ENCODE measurements at places on chromosomes 12 and 14.

DNA sequence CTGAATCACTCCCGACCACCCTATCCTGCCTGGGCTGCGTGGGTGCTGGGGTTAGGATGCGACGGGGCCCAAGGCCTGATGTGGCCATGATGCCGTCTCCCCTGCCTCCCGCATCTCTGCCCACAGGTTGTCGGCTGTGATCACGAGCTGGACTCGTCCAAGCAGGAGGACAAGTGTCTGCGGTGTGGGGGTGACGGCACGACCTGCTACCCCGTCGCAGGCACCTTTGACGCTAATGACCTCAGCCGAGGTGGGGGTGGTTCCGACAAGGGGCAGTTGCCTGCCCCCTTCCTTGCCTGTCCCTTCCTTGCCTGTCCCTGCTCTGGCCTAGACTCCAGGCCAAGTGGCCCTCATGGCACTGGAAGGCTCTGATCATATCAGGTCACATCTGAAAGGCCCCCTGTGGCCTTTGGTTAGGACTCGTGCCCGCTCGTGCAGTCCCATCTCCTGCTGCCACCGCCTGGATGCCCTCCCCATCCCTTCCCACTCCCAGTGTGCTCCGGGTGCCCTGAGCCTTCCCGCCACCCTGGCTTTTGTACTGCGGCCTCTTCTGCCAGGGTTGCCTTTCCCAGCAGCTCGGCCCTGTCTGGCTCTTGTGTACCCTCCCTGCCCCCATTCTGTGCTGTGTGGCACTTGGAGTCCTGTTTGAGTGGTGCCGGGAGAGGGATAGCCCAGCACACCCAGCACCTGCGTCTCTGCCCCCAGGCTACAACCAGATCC lies 13.6 kb downstream of the PAPLN start:
- no peak for DNase-seq

DNA sequence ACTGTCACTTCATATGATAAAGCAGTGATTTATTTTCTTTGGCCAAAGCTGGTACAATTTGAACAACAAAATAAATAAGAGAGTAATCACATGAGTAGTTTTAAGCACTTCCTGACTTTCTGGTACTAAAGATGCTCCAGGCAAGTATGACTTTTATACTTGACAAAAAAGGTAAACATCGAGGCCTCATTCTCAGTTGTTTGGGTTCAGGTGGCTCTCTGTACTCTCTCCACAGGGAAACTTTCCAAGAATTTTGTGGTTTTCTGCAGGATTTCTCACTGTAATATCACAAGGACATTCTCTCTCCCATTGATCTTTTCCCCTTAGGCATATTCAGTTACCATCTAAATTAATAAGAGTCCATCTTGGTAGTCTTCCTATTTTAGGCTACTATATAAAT lies 26.6 kb upstream of the KCNC2 start:
- DNase-seq: no peak

DNA sequence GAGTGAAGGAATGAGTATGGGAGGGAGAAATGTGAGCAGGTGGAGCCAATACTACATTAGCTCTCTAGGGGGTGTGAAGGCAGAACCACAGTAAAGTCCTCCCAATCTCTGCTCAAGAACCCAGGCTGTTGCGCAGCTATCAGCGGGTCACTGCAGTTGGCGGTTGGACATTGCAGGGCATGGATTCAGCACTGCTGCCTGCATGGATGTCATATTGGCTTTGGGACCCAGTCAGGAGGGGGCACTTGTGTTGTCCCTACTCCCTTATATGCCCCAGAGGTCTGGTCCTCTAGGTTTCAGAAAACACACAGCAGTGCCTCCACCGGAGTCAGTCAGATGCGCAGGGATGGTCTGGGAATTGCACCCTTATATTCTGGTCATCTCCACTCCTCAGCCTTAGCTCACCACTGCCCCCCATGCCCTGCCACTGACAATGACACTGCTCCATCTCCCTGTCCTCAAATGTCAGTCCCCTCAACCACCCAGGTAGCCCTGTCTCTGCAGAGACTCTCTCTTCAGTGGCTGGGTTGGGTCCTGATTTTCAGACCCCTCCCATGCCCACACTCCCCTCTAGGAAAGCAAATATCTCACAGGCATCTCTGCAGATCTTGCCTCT lies 9.6 kb downstream of the ZDHHC22 start:
- no peak for DNase-seq

DNA sequence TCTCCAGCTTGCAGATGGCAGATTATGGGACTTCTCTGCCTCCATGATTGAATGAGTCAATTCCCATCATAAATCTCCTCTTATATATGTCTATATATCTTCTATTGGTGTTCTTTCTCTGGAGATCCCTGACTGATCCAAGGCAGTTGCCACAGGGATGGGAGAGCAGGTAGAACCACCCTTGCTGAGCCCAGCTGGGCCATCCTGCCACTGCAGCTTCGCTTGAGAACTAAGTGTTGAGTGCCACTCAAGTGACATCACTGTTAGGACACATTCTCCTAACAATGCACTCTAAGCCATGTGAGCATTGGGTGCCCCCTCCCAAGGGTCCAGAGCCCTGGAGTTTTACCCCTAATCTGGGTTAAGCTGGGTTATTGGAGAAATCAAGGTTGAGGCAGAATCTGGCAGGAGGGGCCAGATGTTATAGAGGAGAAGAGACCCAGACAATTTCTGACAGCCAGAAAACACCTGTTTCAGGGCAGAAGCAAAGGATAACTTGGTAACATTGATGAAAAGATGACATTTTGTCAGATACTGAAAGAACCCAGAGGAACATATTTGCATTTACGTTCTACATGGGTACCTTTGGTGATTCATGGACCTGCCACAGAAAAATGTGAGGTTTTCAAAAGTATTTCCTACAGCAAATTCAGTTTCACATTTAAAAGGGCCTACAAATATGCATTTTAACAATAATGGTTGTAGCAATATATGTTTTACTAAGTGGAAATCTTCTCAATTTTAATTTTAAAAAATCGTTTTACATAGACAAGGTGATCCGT lies 57.2 kb upstream of the MAX start:
- no peak for DNase-seq

DNA sequence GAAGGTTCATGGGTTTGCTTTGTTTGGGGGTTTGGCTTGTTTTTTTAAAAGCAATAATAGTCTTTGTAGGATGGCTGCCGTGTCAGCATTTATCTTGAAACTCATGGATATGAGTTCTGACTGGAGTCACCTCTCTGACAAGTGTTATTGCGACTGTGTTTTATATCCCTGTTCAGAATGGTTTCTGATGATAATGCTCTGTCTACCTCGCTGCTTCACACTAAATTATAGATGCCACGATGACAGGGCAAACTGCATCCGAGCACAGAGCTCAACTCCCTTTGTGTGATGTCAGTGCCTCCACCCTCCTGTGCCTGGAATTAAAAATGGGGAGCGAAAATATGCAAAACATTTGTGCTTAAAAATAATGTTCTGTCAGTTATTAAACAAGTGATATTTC lies 250.8 kb downstream of the EGLN3 start:
- DNase-seq: no peak

- DNase-seq: no peak
These were observed 20.9 kb downstream of the PUS7L start for GRCh38 chr12:43737646-43738045.

DNA sequence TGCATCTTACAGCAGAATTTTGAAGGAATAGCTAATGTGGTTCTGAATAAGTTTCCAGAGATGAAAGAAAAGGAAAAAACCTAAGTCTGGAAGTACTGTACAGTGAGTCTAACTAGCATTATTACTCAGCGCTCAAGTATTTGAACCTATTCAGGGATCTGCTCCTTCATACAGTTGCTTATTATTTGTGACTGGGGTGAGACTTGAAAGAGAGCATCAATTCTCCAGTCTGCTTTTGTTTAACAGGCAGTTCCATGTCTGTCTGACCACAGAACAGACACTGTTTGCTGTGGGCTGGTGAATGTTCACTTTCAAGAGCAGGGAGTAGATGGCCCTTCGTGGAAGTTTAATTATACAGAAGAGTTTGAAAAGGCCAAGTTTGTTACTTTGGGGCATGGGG lies 9.3 kb downstream of the ETV6 start:
- DNase-seq: no peak

DNA sequence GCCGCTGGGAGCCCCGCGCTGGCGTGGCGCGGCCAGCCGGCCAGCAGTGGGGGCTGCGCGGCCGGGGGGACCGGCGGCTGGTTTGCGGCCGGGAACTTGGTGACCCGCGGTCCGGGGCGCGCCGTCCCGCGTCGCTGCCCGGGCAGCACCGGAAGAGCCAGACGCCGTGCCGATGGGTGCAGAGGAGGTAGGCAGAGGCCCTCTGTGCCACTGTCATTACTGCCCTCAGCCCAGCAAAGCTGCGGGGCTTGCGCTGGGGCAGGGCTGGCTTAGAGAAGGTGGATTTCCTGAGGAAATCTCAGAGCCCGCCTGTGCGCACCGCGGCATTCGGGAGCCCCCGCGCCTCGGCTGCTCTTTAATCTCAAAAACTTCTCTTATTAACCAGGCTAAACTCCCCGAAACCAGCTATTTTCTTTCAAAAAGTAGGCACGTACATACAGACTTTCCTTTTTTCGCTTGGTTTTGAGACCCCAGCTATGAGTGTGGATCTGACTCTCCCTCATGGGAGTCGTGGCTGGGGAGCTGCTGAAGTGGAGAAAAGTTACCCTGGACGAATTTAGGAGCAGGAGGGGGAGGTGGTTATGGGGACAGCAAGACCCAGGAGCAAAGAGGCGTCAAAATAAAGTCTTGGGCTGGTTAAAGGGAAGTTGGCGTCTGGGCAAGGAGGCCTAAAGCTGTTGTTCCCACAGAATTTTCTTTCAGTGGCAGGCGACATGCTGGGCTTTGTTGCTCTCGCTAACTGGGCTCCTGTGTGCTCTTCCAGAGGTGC lies 802 bp downstream of the SUSD6 start:
- no peak for DNase-seq

DNA sequence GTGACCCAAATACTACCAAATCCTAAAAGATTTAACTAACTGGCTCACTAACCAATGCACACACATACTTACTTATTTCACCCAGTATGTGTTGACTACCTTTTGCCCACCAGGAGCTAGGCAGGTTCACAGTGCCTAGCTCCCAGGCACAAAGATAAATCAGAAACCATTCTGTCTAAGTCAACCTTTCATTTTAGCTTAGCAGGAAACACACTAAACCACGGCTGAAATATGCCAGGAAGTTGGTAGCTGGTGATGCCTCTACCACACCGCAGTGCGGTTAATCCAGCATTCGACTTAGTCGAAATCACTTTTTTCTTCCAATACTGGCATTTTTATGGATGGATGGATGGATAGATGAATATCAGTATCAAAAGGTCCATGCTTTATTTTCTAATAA lies 597.7 kb downstream of the DIO2 start:
- DNase-seq: no peak

GRCh38 chr14:71492346-71492745 lies 439.9 kb upstream of the RGS6 start:
- DNase-seq: no peak

DNA sequence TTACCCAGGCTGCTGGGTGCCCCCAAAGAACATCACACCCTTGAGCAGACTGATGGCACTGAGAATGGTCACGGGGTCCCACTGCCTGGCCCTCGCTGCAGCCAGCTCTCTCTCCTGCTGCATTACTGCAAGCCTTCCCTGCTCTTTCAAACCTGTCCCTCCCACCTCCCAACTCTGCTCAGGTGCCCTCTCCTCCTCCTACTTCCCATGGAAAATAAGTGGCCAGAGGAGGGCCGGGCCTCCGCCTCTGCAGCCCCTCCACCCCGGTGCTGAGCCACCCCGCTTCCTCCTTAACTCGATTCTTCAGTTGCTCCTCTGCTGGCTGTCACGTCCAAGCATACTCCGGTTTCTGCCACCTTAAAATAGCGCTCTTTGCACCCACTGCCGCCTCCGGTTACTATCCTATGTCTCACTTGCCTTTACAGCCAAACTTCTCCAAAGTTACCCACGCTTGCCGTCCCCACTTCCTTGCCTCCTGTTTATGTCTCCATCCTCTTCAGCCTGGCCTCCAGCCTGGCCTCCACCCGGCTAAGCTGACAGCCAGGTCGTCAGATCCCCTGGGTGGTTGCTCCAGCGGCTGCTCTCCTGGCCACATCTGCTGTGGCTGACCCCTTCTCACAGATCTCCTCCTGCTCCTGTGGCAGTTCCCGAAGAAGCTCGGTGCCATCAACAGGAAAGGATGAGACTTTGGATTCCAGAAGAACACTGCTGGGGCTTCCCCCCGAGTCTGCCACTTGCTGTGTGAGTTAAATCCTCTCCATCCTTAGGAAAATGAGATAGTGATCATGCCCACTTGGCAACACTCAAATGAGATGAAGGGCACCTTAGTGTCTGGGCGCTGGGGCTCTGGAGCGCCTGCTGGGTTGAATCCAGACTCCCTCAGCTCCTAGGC lies 7.7 kb downstream of the SMIM41 start:
- no peak for DNase-seq

- no peak for DNase-seq
These were observed 150.9 kb downstream of the EGLN3 start for GRCh38 chr14:33799705-33800570.

GRCh38 chr12:90659060-90659459 lies 295.9 kb downstream of the CCER1 start:
- no peak for DNase-seq

- DNase-seq: no peak
These were observed 92.4 kb downstream of the PHLDA1 start for GRCh38 chr12:75939016-75939642.

DNA sequence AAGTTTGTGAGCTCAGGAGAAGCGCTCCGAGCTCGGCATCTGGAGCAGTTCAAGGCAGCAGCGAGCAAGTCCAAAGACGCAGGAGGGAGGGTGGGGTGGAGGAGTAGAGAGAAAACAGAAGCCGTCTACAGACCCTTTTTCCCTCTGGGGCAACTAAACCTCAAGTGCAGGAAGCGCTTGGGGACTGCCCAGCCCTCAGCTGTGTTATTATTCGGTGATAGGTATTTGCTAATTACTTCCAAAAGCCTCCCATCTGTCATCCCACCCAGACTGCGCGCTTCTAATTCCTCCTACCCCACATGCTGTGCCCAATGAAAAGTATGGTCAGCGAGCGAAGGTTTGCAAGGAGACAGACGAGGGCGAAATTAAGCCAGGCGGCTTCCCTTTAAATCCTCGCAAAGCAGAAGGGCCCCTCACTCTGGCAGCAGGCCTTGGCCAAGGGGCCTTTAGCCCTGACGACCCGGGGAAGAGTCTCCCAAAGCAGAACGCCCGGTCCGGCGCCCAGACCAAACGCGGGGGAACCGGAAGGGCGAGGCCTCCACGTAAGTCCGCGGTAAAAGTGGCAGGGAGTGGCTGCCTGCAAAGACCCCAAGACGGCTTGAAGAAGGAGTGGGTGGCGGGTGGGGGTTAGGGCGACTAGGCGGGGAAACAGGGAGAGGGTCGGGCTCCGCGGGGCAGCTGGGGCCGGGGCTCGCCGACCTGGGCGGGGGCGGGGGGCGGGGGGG lies 507 bp upstream of the CD9 start:
- DNase-seq: no peak

GRCh38 chr14:83473416-83474235 lies 1940.0 kb upstream of the SEL1L start:
- no peak for DNase-seq

GRCh38 chr12:101414533-101415119 lies 7.1 kb upstream of the ARL1 start:
- no peak for DNase-seq

DNA sequence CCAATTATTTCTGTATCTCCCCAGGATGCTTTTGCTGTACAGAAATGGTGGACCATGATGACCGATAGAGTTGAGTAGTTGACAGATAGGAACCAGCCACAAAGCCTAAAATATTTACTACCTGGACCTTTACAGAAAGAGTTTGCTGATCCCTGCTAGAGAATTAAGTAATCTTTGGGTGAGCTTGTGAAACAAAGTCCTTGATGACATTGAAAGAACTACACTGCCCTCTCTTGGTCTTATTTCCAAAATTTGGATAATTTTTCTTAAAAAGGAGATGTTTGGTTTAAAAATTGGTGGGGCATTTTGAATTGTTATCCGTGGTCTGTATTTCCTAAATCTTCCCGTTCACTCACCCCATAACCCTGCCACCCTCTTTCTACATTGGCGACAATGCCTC lies 13.7 kb upstream of the TCTN1 start:
- DNase-seq: no peak
